ENCODE measurements at places on chromosomes 12 and 14. TPM values are rescaled to one million over a fixed set of nuclear protein-coding genes. Genes with fewer than 3 reads are reported as not detected.

Gene FBXO33
- total RNA-seq, result 10.8 TPM

Gene WNT5B
- total RNA-seq, result 8.6 TPM

Gene SPSB2
- 3.6 TPM for total RNA-seq

Gene ADAM20
- total RNA-seq, result under 0.01 TPM

Gene DUSP16
- 15.4 TPM for total RNA-seq

All from epithelial cell of alveolus of lung (primary cell).